ENCODE measurements at places on chromosomes 7 and 10.

GRCh38 chr7:105637755-105638154 is 56.5 kb upstream of the EFCAB10 start:
- no peak for DNase-seq

DNA sequence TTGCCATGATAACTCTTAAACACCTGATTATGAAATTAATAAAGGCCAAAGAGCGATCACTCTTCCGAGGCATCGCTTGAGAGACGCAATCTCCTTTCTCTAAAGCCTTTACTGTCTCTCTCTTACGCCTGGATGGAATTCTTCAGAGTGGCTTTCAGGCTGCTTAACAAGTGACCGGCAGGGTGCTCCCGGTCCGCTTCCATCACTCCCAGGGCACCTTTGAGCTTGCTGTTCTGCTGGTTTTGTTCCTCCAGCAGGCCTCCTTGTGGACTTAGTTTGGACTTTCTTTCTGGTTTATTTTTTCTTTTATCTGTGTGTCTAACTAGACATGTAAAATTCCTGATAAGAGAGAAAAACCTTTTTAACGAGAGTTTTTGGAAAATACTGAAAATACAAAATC is 60.9 kb downstream of the MRPL32 start:
- no peak for DNase-seq

DNA sequence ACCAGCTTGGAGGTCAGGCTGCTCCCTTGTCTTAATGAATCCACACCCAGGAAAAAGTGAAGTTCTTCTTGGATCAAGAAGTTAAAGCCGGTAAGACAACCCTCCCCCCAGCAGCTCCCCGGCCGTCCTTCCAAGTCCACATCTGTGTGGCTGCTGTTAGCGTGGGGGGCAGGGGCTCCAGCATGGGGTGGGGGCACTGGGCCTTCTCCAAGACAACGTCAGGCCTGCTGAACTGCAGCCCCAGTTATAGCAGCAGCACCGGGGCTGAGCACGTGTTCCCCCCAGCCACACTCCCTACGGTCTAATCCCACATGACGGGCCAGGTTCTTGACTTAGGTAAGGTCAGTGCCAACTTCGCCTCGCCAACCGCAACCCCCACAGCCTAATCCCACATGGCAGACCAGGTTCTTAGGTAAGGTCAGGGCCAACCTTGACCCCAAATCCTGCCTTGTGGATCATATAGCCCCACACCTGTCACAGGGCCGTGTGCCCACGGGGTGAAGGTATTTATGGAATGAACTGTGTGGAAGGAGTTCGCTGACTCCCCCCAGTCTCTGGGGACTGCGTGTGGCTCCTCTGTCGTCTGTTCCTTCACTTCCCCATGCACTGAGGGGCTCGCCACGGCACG is 30.4 kb upstream of the EN2 start:
- no peak for DNase-seq

DNA sequence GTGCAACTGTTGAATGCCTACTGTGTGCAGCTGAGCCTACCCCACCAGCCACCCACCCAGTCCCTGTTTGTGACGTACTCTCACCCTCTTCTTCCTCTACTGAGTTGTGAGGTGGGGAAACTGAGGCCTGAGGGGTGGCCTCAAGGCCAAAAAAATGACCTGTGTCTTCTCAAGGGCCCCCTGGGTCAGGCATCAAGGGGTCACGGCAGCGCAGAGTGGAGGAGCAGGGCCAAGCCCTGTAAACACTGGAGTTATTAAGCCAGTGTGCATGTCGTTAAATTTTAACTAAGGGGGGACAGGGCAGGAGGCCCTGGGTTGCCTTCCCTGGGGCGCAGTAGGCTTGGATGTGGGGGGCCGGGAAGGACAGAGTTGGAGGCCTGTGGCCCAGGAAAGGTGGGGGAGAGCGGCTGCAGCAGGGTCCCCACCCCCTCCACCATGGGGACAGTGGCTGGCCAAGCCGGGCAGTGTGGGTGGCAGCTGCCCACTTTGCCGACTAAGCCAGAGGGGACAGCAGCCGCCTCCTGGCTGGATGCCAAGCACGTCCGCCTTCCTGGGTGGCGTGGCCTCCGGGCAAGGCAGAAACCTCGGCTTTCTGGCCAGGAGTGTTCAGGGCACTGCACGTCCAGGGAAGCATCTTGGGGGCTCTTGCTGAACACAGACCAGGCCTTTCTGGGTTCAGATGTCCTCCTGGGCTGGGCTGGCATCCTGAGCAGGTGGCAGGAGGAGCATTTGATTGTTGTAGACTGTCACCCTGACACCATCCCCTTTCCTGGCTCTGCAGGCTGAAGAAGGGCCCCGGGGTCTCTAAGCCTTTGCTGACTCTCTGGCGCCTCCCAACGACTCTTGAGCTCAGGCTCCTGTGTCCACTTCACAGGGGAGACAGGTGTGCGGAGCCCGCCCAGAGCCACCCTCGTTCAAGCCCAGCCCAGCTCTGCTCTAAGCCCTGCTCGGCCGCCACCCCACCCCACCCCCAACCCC is 1.9 kb downstream of the SLC29A4 start:
- no peak for DNase-seq

DNA sequence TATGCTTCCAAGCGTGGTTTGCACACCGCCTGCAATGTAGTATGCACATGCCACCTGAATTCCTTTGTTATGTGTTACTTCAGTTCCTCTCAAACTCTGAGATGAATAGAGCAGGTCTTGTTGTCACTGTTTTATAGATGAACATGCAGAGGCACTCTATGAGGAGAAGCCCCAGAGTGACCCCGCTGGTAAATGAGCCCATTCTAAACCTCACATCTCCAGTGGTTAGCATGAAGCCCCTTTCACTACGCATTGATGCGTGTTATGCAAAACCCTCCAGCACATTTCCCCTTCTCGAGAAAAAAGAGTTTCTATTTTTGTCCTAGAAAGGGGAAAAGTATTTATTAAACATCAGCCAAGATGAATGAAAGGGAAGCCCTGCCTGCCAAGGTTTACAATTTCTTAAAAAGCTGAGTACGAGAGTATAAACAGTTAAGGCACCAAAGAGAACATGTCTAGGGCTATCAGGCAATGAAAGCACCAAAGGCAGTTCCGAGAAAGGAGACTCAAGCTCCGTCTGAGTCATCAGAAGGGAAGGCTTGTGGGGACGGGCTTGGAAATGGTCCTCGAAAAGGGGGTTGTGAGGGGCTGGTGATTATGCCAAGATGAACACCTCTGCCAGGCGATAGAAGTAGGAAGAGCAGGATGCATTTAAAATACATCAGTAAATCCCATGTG is 58.7 kb upstream of the PFKP start:
- no peak for DNase-seq

DNA sequence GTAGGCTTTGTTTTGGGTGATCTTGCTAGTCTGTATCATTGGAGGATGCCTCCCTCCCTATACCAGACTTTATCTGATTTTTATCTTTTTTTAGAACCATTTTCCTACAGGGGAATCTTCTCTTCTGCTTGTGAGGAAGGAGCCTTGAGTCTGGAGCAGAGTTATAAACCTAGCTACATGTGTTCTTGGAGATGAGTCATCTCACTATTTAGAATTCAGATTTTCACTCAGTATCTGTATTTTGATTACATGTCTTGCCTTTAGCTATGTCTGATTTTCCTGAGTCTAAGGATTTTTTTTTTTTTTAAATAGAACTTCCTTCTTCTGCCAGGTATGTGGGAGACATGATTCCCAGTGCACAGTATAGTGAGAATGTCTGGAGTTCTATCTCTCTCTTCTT is 211.6 kb upstream of the MBL2 start:
- DNase-seq = no peak

DNA sequence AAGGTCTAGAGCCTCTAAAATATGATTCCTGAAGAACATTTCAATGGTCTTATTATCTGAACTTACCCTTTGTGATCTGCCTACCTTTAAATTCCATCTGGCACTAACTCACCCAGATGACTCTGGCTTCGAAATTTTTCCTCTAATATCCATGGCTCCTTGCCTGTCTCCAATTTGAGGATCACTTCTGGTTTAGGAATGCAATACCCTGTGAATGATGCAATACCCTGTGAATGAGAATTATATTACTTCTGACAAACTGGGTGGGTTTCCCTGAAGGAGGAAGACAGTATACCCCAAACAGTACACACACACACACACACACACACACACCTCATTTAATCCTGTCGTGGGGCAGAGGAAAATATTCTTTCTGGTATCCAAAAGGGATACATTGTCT is 115.3 kb downstream of the ZNF33B start:
- DNase-seq = no peak

GRCh38 chr10:19638896-19639233 is 177.4 kb upstream of the PLXDC2 start:
- DNase-seq = no peak

DNA sequence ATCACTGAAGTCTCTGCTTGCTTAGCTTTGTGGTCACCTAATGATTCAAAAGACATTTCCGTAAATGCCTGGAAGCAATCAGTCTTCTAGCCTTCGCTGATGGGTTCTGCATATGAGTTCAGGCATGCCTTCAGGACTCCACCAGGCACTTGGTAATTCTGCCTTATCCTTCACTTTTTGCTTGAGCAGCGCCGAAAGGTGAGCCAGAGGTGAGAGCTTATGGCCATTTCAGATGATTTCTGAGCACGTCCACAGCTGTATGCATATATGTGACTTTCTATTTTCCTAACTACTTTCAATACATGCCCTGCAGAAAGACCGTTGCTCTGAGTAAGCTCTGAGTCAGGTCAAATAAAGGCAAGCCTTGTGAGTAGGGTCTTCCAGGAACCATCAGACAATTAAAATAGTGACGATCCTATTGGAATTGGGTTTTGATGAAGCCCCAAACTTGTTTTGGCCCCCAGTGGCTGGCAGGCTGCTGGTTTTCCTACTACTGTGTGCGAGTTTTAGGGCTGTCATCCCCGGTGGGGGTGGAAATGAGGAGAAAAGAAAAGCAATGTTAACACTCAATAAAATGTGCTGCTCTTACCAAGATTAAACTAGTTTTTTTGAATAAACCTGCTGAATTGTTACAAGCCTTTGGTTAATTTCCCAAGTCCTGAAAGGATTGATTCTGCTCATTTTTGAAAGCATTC is 154.4 kb upstream of the AKR1E2 start:
- DNase-seq = no peak

DNA sequence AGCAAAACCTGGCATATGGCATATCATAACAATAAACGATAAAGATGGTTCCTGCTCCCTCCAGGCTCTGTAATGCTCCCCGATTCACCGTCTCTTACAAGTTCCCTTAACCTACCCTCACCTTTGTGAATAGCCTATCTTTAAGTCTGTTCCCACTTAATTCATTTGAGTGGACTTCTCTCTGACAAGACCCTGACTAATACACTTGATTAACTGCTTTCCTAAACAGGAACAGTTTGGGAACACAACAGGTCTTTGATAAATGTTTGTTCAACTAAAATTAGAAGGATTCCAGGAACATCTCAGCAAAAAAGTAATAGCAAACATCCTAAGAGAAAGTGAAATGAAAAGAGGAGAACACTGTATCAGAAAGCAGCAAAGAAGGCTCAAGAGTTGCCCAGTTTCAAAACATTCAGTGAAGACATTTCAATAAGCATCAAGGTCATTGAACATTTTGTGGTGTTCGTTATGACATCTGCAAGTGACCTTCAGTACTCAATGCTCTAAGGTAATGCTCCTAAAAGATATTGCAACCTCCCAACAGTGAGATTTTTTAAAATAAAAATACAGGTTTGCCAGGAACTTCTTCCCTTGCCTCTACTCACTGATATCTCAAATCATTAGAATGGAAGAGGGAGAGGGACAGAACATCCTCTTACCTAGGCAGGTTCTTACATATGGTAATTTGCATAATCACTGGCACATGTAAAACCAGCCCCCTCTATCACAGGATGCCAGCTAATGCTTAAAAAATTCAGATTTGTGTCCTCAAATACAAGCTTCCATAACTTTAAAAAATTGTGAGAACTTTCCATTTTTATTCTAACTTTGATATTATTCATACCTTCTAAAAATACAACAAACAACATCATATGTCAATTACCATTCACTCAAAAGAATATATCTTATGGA is 11.4 kb upstream of the ARHGAP12 start:
- DNase-seq = no peak

GRCh38 chr7:112889834-112890438 is 99.7 kb upstream of the TMEM168 start:
- no peak for DNase-seq

GRCh38 chr7:114942446-114943175 is 20.7 kb downstream of the MDFIC start:
- DNase-seq = no peak

GRCh38 chr10:60236869-60237524 is 152.7 kb downstream of the ANK3 start:
- no peak for DNase-seq

- no peak for DNase-seq
These were observed 5.7 kb upstream of the ZC3HAV1L start for GRCh38 chr7:139041378-139042085.

GRCh38 chr10:122122493-122122892 is 133.5 kb downstream of the TACC2 start:
- DNase-seq = no peak

GRCh38 chr7:116670409-116671015 is 1.5 kb upstream of the MET start:
- no peak for DNase-seq

GRCh38 chr10:11208243-11208642 is 190.6 kb downstream of the CELF2 start:
- DNase-seq = no peak

DNA sequence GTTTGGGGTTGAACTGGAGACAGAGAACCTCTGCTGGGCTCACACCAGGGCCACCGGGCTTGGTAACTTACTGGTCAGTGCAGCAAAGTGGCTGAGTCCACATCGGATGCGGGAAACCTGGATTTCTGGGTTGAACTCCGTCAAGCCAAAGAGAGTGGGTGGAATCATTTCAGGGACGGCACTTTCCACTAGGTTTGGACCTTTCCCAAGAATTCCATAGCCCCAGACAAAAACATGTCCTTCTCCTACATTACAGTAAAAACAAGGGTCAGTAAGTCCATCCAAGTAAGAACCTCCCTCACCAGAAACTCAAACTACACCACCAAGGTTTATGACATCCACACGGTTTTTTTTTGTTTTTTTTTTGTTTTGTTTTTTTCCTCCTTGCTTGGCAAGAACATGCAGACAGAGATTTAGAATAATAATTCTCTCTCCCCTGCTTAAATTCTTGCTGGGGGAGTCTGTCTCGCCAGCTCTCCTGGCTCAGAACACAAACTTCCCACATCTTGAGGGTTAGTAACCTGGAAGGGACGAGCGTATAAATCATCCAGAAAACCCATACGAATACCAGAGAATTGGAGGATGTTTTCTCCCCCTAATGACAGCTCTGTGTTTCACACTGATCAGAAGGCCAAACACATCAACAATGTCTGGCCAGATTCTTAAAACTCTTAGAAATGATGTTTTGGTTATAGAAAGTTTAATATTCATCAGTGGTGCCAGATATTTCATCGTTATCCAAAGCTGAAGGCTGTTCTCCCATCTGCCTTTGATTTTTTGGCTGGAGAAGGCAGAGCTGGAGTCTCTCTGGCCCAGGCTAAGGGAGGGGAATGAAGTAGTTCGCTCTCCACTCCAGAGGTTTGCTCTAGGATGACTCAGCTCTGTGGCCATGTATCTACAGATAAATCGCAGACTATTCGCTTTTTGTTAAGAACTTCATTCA is 17.5 kb downstream of the RCC1L start:
- DNase-seq = no peak

- no peak for DNase-seq
These were observed 15.1 kb upstream of the PRLHR start for GRCh38 chr10:118610577-118610976.

Data from stimulated activated CD8-positive, alpha-beta memory T cell treated with anti-CD3 and anti-CD28 coated beads, Interleukin-15, amount 100 ng/mL, for 1 hour (primary cell).